ENCODE measurements at places on chromosomes 2 and 18. TPM values are rescaled to one million over a fixed set of nuclear protein-coding genes. Genes with fewer than 3 reads are reported as not detected.

The LBX2 gene
- total RNA-seq: 3.0 TPM

The POTEC gene
- total RNA-seq: not detected

The CFAP221 gene
- not detected for total RNA-seq

The NT5C1B gene
- not detected for total RNA-seq

The EPC2 gene
- total RNA-seq: 22.8 TPM

The TRIB2 gene
- total RNA-seq: 31.0 TPM

The RUFY4 gene
- not detected for total RNA-seq

DNA sequence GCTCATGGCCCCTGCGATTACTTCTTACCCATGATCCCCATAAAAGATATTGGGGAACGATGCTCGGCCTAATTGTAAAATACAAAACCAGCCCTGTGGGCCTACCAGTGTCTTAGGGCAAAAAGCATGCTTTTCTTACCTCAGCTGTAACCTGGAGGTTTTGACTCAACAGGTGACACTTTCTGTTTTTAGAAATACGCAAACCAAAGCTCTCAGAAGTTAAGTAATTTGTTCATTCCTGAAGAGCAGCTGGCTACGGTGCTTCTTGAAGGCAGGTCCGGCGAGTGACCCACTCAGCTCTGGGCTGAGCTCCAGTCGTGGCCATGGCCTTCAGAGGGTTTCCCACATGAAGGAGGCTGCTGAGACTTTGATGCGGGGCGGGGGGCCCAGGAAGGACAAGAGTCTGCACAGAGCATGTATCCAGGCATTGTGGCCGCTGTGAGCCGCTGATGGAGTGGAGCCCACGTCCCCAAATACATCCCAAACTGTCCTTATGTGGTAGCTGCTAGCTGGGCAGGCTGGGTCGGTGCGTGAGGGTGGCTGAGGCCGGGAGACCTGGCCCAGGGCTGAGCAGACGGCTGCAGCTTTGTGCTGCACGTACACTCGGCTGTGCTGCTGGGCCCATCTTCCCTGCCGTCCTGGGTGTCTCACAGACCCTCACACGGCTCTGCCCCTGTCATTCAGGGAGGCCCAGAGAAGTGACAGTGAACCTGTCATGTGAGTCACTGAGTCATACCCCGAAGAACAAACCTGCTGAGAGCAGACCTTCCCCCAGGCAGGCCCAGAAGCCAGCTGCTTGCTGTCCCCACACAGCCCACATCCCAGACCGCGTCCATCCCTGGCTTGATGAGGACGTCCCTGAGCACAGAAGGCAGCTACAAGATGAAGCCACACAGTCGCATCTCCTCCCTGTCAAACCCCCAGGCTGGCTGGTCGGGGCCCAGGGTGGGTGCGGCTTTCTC is 34.1 kb downstream of the ITGB1BP1 start:
- no peak for DNase-seq

GRCh38 chr2:100137866-100138570 is 4.4 kb downstream of the AFF3 start:
- DNase-seq: no peak

GRCh38 chr2:219380926-219381325 is 6.8 kb downstream of the DNPEP start:
- no peak for DNase-seq

- DNase-seq: no peak
Measured at GRCh38 chr2:136116151-136116812, 1.7 kb downstream of the CXCR4 start.

DNA sequence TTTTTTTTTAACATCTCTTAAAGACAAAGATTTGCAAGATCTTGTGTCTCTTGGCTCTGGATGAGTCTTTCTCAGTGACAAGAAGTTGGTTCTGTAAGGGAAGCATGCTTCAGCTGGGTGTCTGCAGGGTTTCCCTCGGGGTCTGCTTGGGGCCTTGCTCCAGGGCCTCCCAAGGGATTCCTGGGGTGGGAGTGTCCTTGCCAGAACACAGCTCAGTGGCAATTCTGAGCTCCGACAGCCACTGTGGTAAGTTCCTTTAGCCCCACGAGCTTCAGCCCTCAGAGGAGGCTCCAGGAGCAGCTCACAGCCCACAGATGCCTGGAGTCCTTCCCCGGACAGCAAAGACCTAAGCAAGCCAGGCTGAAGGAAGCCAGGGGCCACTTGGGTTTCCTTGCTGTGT is 52.4 kb downstream of the EMX1 start:
- no peak for DNase-seq

DNA sequence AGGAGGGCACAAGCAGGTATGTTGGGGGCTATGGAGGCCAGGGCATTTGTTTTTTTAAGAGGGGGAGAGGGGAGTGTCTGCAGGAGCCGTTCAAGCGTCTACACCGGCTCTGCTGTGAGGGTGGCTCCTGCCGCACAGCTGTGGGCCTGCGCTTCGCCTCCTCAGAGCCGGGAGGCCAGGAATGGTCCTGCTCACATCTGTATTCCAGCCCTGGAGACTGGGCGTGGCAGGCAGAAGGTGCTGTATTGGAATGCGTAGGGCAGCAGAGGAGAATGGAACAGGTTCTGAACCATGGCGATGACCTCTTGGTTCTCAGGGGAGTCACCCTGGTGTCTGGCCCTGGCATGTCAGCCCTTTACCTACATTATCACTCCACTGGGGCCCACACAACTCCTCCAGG is 26.8 kb upstream of the INHBB start:
- DNase-seq: no peak

DNA sequence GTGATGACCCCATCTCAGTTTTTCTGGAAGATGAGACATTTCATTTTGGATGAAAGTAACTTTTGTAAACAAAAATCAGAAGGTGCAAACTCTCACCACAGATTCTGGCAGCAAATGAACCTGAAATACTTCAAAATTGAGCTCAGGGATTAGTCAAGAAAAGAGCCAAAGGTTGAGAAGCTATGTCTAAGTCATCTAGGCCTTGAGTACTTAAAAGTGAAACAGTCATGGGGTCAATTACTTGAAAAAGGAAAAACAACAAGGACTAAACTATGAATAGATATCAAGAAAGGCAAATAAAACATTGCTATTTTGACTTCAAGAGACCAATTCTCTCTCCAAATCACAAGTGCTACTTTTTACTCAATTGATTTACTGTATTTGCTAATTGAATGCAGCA is 285.1 kb downstream of the RBM43 start:
- no peak for DNase-seq

GRCh38 chr2:151947813-151948165 is 119.6 kb upstream of the ARL5A start:
- DNase-seq: no peak

DNA sequence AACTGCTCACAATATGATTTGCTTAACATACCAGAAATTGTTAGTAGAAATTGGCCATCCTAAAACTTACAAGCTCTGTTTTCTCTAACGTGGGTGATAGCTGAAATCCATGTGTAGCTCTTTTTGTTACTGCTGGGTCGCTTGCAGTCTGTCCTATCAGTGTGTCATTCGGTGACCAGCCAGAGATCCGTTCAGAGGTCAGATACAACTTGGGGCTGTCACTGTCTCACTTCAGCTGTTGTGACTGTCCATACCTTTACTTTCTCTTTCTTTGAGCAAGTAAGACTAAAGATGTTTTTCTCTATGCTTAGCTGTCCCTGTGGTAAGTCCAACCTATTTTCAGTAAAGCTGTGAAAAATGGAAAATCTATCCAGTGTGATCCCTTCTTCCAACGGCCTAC is 282.9 kb upstream of the KCNH7 start:
- DNase-seq: no peak

DNA sequence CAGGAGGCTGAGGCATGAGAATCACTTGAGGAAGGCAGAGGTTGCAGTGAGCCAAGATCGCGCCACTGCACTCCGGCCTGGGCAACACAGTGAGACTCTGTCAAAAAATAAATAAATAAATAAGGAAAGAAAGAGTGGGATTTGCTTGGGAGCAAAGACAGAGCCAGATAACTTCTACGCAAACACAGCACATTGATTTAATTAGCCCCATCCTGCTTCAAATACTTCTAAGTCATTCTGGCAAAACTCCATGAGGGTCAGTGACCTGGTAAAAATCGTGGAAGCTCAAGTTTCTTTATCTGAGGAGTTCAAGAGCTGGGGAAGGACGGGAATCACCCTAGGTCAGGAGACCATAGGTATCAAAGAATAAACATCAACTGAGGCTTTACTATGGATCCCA is 70.6 kb upstream of the TCF7L1 start:
- no peak for DNase-seq

DNA sequence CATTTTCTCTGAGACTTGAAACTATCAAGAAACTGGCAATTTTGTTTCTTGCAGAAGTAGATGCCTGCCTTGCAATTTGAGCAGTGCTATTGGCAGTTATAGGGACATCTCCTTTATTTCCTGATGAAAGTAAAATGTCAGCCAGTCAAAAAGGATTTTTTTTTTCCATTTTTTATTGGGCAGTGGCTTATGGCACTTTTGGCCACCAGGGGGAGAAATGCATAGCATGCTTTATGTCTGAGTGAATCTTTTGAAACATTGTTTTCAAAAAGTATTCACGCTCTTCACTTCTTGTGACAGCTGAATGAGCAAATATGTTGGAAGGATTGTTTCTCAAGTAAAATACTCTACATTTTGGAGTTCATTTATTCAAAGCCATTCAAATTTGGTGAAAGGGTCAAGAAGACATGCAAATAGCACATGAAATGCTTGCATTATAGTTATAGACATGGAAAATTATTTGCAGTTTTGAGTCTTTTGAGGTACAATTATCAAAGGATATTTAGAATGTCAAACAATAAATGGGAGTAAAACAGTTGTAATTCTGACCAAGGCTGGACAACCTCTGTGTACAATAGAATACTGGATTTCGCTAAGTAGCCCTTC is 491.0 kb downstream of the CDH2 start:
- peak; percentile 42 for DNase-seq

DNA sequence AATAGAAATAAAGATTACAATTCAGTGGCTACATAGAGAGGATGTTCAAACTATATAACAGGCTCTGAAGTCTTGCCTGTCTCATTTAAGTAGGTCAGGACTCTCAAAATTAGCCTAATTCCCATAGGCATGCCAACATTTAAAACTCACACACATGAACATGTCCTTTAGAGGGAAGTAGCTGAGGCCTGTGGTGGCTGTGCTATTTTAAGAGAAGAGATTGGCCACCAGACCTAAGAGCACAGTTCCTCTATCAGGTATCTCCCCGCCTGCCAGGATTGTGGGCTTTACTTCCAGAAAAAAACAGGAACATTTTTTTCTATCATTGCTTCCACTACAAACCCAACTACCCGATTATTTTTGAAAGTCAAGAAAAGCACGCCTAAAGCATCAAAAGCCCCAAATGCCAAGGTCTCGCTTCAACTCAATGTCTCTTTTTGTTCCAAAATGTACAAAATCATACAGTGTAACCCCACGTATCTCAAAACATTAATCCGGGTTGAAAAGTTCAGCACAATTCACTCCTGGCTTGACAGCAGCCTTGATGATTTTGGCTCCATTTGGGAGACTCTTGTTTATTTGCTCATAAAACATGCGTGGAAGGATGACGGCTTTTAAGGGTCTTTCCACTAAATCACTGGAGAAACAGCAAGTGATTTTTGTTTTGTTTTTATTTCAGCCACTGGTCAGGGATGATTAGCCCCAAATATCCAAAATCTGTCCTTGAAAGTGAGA is 15.3 kb downstream of the FHL2 start:
- no peak for DNase-seq

DNA sequence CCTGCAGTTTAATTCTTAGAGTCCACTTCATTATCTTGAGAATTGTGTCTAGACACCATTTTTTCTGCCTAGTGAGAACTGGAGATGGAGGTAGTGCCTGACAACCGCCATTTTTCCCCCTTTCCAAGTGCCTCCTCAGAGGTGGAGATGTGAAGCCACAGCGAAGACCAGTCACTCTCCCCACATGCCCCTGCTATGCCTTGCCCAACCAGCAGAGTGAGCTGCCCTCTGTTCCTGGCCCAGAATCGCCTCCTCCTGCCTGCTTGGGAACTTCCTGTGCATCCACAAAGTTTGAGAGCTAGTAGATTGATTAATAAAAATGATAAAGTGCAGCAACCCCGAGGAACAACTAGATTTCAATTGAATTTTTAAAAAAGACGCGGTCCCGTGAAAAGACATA is 123.3 kb downstream of the CLIP4 start:
- no peak for DNase-seq

DNA sequence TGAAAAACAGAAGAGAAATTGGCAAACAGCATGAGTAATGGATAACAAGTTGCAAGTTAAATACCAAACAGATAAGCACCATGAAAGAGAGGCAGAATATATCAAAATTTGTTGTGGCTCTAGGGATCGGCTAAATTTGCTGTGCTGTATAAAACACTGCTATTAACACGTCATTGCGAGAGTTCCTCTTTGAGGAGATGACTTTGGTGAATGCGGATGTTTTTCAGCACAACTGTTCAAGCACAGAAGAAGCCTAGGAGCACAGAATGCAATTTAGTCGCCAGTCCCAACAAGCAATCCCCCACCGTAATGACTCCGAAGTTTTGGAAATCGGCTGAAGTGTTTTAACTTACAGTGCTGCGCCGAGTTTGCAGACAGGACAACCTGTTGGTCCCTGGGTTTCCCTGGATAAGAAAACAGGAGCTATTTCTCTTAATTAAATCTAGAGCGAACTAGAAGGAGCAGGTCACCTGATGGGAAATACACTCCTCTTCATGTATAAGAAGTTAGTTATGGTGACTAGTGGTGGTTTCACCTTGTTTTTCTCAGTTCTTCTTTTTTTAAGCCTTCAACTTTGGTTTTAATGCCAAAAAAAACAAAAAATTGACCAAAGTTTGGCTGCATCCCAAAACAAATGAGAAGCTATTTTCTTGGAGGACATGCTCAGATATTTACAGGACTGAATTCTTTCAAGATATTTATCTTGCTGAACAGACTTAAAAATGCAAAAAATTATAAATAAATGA is 454.1 kb upstream of the SALL3 start:
- peak; percentile 5 for DNase-seq

DNA sequence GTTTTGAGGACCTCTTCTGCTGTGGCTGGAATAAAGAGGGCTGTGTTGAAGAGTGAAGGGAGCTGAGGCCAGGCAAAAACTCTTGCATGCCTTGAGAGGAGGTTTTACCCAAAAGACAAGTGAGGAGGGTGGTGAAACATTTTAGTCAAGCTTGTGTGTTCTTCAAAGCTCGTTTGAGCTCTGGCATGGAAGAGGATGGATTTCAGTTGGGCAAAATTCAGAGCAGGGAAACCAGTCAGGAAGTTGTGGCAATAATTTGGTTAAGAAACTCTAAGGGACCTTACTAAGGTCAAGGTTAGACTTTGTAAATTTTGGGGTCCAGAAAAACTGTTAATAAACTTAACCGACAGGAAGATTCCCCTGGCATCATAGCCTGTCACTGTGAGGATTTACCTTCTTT is 34.7 kb downstream of the SPTBN1 start:
- DNase-seq: no peak
